Lung (tissue), 17 donors: ENCODE measurements at places on chromosomes 16 and 17. TPM values are rescaled to one million over a fixed set of nuclear protein-coding genes. Genes with fewer than 3 reads are reported as not detected.

Gene BRIP1
- 4.3 TPM for total RNA-seq

Gene KRT28
- total RNA-seq, result not detected

Gene TMC5
- total RNA-seq, result 129 TPM

Gene KRT26
- total RNA-seq, result not detected

Gene PSMD12
- 43.4 TPM for total RNA-seq

Gene GPR142
- not detected for total RNA-seq

Gene ATF7IP2
- total RNA-seq, result 18.0 TPM

Gene SLC5A10
- total RNA-seq, result 0.09 TPM

Gene FBF1
- 14.5 TPM for total RNA-seq

Gene PCGF2
- 29.2 TPM for total RNA-seq

Gene CCDC40
- total RNA-seq, result 8.0 TPM

Gene TTYH2
- total RNA-seq, result 7.5 TPM

Gene CCL1
- total RNA-seq, result not detected

Gene RDM1
- total RNA-seq, result not detected
